ENCODE measurements at places on chromosomes 7 and 10. TPM values are rescaled to one million over a fixed set of nuclear protein-coding genes. Genes with fewer than 3 reads are reported as not detected.

The TEX36 gene
- not detected for total RNA-seq

The DIP2C gene
- total RNA-seq: 10.5 TPM

The PDGFA gene
- total RNA-seq: 69.4 TPM

- DNase-seq: no peak
Observed at GRCh38 chr10:132189810-132190422, 3.2 kb downstream of the DPYSL4 start.

- DNase-seq: no peak
Observed at GRCh38 chr7:112515989-112516388, 35.2 kb downstream of the LSMEM1 start.

DNA sequence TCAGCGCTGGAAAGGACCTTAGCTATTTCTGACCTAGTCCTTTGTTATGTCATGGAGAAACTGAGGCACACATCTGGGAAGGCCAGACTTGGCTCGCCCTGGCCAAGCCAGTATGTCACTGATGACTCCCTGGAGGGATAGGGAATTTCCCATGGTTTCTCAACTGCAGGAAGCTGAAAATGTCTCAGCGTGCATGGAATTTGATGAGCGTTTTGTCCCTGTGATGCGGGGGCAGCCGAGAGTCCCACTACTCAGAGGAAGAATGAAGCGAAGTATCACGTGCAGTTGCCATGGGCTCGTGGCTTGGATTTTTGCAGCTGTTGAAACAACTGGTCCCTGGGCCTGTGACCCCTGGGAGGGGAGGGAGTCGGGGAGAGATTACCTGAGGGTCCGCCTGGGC lies 44.8 kb downstream of the CLIP2 start:
- DNase-seq: no peak

- DNase-seq: no peak
Observed at GRCh38 chr10:52106899-52107298, 207.2 kb upstream of the DKK1 start.

DNA sequence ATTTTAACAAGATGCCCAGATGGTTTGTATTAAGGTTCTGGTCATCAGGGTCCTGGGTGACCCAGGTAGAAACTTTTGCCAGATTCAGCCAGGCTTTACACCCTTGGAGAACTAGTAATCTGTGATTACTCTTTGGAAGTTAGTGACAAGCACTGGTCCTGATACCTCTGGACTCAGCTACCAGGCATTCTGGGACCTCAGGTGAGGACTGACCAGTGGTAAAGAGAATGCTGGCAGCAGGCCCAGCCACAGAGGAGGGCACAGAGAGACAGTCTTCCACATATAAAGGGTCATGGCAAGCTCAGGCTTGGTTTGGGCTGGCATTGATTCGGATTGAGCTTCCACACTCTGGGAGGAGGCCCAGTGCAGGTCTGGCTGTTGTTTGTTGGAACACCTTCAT lies 112.0 kb upstream of the CHST15 start:
- no peak for DNase-seq

GRCh38 chr10:7389844-7390243 lies 21.0 kb downstream of the SFMBT2 start:
- DNase-seq: no peak

- no peak for DNase-seq
Observed at GRCh38 chr7:38855867-38856266, 53.1 kb downstream of the VPS41 start.

DNA sequence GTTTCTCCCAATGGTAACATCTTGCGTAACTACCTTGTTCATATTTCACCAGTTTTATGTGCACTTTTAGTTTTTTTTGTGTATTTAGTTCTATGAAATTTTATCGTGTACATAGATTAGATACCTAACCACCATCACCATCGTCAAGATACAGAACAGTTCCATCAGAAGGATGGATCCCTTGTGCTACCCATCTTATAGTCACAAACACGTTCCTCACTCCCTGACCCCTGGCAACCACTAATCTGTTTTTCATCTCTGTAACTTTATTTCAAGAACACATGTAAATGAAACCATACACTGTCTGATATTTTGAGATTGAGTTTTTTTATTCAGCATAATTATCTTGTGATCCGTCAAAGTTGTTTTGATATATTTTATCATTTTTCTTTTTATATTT lies 29.9 kb downstream of the FANK1 start:
- DNase-seq: no peak

DNA sequence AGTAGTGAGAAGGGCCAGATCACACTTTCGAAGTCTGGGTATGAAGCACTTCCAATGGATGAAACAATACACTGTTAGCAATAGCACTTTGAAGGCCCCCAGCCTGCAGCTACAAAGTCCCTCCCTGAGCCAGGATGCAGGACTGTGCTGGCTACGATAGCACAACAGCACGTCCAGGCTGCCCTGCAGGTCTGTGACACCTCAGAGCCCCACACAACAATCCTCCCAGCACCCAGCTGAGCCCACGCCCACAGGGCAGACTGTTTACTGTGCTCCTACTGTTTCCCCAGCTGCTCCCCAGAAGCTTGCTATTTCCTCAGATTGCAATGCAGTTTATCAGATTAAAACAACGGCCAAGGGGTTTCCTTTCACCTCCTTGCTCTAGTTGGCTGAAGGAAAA lies 71.4 kb downstream of the HTR5A start:
- no peak for DNase-seq

DNA sequence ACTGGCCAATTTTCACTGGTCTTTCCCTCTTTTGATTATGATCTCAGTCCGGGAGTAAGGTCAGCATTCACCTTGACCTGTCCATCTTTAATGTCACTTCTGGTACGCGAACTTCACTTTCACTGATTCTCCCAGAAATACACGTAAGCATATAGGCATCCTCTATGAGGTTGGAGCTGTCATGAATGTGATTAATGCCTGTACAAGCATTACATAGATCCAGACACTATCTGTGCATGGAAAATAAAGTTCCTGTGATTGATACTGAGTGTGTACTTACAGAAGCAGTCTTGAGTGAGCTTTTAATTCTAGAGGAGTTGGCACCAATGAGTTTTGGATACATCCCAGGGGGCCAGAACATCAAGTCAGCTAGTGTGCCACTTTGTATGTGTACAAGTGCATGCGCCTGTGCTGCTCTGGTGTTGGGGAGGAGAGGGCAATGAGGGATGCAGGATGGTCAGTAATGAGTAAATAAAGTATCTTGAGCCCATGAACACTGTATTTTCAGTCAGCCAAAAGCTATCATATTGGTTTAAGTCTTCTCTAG lies 6.0 kb downstream of the PTPRZ1 start:
- no peak for DNase-seq

DNA sequence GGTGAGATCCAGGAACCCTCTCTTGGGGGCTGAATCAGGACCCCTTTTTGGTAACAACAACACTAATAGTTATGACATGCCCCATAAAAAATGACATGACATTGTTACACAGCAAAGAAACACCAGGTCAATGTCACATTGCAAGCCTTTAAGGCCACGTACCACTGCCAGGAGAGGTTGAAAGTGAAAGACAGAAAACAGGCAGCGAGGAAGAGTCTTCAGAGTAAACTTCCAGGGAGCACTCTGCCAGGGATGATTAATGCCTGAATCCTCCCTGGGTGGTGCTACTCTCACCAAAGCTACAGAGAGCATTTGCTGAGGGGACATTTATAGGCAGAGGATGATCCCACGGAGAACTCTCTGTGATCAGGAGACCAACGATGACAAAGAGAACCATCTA lies 551.6 kb downstream of the CALN1 start:
- no peak for DNase-seq

All from left lung (tissue), 14 donors.